EH (cell line): ENCODE measurements at places on chromosomes 16 and 17.

DNA sequence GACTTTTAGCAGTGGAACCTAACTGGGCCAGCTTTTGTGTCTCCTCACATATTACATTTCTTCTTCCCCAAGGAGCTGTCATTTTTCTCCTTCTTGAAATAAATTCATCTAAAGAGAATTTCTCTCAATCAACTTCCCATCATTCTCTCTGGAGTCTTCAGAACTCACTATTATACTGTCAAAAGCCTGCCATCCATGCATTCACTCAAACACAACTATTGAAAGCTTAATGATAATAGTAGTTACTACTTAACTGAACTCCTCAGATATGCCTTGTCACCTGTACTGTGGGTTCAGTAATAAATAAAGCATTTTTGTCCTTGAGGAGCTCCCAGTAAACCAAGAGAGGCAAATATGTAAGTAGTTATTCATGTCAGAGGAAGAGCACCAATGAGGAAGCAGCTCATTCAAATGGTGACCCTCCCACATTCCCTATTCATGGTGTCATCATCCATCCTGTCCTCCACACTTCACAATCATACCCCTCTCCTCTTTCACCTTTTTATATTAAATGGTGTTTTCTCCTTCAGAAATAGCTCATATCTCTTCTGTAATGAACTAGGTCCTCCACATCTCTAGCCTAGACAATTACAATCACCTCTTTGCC is 162.6 kb downstream of the CA10 start:
- DNase-seq = peak; percentile 3

- DNase-seq = no peak
Measured at GRCh38 chr17:34237458-34237857, 17.6 kb upstream of the CCL2 start.

DNA sequence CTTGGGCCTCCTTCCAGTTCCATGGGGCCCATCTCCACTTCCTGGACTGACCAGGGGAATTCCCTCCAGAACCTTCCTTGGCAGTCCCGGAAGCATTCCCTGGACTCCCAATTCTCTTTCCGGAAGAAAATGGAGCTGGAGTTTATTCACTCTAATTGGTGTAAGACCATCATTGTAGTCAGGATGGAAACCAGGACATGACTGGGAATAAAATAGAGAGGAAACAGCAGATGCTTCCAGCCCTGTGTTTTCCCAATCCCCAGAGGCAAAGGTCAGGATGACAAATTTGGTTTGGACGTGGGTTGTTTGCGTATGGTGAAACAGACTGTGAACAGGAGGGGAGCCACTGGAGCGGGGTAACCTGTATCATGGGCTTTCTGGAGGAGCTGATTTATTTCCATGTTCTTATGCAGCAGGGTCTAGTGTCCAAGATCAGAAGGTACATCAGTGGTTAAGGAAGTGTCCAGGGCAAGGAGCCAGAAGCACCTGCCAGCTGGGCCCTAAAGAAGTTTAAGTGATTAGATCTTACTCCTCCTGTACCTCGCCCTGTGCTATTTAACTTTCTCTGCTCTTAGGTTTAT is 8.5 kb upstream of the LONP2 start:
- no peak for DNase-seq

DNA sequence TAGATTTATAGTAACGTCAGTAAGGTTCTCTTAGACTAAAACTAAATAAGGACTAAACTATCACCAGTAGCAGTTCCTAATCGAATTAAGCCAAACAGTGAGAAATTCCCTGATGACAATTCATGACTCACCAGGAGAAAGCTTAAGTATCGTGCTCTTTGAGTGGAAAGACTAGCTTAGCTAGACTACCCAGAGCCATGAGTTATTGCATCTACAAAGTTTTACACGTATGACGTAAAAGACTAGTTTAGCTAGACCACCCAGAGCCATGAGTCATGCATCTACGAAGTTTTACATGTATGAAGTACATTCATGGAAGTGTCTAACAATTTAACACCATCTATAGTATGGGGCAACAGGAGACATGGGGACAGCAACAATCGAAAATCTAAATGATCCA is 36.6 kb downstream of the UBE2G1 start:
- peak; percentile 93 for DNase-seq

- DNase-seq = peak; percentile 25
Measured at GRCh38 chr16:27289669-27290068, 21.1 kb upstream of the NSMCE1 start.

DNA sequence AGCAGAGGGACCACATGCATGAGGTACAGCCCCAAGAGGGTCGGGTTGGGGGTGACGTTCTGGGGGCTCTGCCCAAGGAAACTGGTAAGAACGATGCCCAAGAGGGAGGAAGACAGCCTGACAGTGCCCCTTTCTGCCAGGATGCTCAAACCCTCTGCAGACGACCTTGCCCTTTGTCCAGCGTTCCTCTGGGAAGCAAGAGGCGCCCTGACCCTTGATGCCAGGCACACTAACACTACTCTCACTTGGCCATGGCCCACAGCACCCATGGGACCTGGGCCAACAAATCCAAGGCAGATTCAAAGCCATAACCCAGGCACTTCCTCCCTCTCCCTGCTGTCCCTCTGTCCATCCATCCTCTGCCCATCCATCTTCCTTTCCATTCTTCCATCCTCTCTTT is 20.4 kb downstream of the TK2 start:
- DNase-seq = no peak

GRCh38 chr17:57035971-57036481 is 49.0 kb upstream of the AKAP1 start:
- DNase-seq = no peak

DNA sequence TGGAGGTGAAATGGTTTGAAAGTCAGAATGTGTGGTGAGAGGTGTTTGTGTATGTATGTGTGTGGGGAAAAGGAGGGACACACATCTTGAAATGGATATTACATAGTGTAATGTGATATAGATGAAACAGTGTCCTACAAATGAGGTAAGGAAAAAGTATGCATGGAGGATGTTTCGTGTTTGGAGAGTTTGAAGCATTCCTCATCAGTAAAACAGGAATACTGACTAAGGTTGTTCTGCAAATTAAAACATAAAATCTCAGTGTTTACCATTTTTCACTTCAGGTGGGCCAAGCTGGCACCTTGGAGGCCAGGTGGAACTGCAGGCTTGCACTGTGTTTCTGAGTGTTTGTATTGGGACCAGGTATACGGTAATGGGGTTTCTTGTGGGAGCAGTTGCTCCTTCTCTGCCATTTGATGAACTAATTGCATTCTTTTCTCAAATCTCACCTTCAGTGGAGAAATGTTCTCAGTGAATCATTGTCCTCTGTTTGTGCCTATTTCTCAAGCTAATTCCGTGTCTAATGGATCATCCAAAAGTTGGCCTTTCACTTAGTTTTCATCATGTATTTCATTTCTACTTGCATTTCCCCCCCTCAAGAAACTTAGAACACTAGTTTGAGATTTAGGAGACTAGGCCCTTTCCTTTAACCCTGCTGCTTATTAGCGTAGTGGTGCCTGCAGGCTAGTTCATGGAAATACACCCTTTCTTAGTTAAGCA is 8.2 kb upstream of the TBKBP1 start:
- peak; percentile 36 for DNase-seq

DNA sequence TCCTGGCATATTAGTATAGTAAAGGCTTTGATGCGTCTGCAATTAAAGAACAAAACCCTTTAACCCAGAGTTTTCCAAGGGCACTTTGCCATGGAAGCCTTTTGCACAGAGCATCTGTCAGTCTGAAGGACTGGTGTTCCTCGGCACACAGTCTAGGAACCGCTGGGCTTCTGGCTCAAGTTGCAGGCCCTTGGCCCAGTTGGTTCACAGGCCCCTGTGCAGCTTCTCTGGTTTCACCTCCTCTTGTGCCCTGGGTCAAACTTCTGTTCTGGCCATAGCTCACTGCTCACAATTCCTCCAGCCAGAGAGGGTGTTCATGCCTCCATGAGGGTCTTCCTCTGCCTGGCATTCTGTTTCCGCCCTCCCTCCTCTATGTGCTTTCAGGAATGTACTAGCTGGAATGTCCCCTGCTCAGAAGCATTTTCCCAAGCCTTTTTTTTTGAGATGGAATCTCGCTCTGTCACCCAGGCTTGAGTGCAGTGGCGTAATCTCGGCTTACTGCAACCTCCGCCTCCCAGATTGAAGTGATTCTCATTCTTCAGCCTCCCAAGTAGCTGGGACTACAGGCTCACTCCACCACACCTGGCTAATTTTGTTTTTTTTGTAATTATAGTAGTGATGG is 34.5 kb upstream of the TEX2 start:
- no peak for DNase-seq

DNA sequence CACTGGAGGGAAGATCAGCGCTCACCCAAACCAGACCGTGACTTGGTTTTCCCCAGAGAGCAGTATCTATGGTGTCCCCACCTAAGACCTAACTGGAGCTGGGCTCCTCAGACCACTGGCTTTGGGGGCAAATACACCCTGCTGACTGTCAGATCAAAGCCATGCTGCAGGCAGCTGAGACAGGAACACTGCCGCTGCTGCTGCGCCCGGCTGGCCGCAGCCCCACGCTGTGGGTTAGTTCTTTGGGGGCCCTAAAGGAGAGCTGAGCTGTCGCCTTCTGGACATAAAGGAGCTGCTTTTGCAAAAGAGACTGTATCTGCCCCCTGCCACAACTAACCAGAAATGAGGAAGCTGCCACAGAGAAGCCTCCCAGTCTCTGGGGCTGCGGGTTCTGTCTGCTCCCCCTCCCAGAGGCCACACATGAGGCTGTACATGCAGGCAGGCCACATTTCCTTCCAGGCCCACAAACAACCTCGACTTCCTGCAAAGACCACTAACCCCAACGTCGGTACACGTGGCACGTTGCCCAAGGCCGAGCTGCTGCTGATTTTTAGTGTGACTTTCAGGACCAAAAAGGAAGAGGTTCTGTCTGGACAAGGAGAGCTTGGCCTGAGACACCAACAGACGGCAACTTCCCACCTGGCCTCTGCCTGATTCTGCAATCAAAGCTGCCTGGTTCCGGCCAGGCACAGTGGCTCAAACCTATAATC is 18.2 kb upstream of the ABR start:
- peak; percentile 46 for DNase-seq

DNA sequence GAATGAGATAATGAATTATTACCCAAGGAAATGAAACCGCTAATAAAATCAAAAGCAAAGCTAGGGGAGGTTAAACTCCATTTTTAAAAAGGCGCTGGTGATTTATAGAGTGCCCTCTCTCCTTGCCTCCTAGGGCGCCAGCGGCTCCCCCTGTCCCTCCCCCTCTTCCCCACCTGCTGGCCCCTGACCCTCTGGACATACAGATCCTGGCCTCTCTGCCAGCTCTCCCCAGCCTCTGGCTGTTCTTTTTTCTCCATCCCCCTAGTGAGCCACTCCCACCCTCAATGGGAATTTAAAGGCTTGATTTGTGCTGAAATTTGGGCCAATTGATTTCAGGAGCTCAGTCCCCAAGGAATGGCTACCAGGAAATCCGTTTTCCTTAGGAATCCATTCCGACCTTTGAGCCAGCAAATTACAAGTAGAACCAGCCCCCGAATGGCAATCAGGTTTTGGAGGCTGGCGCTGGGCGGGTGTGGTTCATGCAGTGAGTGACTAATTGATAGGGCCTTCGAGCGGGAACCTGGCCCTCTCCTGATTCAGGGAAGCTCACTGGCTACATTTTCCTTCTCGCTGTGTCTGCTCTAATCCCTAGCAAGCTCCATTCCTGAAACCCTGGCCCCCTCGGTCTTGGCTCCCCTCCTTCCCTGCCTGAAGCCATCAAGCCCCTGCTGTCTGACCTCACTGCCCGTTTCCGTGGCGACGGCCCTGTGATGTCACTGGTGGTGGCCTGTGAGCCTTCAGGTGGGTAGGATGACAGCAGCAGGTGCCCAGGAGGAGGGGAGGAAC is 141.9 kb upstream of the SDK2 start:
- DNase-seq = no peak

DNA sequence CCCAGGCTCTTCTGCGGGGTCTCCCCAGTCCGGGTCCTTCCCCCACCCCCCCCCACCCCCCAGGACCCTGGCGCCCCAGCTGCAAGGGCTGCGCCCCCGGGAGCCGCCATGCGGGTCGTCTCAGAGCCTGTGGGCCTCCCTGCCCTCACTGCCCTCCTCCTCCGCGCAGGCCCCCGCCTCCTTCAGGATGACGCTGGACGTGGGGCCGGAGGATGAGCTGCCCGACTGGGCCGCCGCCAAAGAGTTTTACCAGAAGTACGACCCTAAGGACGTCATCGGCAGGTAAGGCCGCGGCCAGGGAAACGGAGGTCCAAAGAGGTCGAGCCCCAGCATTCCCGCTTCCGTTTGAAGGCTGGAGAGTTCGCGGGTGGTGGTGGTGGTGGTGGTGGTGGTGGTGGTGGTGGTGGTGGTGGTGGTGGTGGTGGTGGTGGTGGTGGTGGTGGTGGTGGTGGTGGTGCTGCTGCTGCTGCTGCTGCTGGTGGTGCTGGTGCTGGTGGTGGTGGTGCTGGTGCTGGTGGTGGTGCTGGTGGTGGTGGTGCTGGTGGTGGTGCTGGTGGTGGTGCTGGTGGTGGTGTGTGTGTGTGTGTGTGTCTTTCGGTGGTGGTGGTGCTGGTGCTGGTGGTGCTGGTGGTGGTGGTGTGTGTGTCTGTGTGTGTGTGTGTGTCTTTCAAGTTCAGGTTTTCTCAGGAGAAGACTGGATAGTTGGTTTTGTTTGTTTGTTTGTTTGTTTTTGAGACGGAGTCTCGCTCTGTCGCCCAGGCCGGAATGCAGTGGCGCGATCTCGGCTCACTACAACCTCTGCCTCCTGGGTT is 615 bp downstream of the PHKG2 start:
- DNase-seq = peak; percentile 60

GRCh38 chr16:21603928-21604327 is 4.6 kb downstream of the METTL9 start:
- peak; percentile 25 for DNase-seq

DNA sequence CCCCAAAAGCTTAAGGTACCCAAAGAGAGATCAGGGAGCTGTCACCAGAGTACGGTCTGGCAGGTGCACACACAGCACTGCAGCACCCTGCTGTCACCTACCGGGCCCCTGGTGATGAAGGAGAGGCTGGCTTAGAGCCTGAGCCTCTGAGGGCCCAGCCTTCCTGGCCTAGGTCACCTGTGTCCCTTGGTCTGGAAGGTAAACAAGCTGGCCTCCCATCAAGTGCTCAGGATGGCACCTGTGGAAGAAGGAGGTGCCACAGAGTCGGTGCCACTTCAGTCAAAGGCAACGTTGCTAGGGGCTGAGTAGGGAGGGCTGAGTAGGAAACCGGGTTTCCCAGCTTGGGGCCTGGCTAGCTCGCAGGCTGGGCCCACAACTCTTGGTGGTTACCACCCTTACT is 70.7 kb downstream of the COG7 start:
- DNase-seq = no peak
